Activated CD8-positive, alpha-beta memory T cell treated with anti-CD3 and anti-CD28 coated beads, Interleukin-2, amount 50 U/mL, for 4 hours (primary cell): ENCODE measurements at places on chromosomes 7 and 10.

- no peak for DNase-seq
Measured at GRCh38 chr10:125159486-125159931, 854 bp downstream of the CTBP2 start.

GRCh38 chr7:100221767-100222444 lies 2.2 kb downstream of the PVRIG start:
- DNase-seq: peak; percentile 28

- DNase-seq: peak; percentile 44
Measured at GRCh38 chr7:142880876-142881505, 4.6 kb downstream of the TRPV6 start.

DNA sequence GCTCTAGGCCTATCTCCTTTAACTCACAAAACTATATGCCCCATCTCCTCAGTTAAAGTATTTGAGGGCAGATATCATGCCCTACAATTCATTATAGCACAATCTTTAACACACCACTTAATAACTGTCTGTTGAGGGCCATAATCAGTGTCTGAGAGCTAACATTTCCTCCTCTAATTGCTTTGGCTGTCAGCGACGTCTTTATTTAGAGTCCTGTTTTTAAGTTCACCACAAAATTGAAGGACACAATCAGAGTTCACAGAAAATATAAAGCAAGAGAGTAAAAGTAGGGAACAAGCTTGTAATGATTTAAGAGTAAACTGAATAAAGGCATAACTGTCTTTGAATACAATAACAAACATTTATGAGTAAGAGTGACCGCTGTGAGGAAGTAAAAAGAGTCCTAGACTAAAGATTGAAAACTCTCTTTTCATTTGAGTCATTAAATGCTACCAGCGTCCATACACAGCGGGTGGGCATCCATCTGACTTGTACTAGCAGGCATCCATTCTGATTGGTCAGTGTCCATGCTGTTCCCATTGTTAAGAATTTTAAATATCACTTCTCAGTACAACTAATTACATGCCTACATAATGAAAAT lies 38.4 kb upstream of the ABCB4 start:
- DNase-seq: no peak

DNA sequence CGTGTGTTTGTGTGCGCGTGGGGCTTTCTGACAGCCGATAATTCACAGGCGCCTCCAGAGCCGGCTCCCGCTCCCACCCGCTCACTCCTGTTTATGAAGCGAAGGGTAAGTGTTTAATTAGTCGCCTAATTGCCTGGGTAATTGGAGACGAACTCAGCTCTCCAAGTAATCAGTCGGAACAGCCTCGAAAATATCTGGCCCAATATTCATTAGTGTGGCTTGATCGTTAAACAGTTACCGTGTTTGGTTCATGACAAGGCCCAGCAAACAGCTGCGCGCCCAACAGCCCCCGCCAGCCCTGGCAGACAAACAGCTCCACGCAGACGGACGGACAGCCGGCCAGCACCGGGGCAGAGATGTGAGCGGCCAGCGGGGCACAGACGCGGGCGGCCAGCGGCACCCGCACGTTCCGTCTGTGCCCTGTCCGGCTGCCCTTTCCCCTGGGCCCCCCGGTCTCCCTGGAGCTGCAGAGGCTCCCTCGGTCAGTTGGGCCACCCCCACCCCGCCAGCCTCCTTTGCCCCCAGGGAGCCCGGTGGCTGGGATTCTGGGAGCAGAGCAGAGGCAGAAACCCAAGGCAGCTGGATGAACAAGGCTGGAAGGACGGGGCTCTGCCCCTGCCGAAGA lies 98.2 kb downstream of the UNCX start:
- no peak for DNase-seq

DNA sequence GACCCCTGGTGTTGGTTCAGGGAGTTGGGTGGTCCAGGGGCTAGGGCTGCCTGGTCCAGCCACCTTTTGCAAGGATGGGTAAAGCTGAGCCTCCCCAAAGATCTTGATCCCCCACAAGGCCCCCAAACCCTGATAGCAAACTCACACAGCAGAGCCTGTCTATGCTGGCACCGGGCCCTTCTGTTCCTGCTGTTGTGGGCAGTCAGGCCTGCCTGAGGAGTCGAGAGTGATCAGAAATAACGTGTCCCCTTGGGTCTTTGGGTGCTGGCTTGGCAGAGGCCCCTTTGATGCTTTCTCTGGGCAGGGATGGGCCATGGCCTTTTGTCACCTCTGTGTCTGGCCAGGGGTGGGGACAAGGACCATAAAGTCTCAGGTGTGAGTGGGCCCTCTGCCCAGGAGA lies 715 bp upstream of the MUC12 start:
- no peak for DNase-seq

DNA sequence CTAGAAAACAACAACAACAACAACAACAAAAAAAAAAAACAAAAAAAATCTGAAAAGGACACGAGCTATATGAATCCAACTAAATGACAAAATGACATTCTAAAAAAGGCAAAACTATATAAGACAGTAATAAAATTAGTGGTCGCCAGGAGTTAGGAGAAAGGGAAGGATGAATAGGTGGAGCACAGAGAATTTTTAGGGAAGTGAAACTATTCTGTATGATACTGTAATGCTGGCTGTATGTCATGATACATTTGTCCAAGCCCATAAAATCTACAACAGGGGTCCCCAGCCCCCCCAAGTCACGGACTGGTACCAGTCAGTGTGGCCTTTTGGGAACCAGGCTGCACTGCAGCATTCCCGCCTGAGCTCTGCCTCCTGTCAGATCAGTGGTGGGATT lies 2.8 kb upstream of the PUS7 start:
- no peak for DNase-seq

DNA sequence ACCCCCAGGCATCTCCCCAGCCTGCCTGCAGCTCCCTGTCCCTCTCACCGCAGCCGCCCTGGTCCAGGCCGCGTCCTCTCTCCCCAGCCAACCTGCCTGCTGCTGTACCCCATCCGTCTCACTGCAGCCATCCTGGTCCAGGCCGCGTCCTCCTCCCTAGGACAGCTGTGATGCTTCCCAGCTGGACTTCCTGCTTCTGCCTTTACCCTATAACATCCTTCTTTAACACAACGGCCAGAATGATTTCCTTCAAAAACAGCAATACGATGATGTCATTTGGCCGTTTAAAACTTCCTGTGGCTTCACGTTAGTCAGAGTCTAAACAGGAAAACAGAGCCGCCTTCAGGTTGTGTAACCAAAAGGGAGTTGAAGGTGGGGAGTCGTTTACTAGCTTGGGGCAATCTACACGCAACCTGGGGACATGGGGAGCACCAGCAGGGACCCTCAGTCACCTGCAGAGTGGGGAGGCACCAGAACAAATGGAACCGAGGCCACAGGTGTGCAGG lies 32.2 kb upstream of the ZFAND2A start:
- no peak for DNase-seq

DNA sequence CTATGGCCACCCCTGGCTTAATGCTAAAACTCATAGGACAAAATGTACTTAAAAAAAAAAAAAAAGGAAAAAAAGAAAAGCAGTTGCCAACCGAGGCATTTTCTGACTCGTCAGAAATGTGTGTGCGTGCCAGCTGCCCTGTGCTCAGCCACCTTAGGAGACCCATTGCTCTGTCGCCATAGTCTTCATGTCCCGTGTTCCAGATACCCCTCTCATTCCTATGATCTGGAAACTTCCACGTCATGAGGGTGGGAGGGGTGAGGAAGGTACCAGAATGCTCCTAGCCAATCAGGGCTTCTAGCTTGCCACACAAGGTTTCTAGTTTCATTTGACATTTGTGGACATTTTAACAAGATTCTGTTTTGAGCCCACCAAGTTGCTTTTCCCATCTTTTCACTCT lies 212.9 kb downstream of the TCF7L2 start:
- DNase-seq: no peak

DNA sequence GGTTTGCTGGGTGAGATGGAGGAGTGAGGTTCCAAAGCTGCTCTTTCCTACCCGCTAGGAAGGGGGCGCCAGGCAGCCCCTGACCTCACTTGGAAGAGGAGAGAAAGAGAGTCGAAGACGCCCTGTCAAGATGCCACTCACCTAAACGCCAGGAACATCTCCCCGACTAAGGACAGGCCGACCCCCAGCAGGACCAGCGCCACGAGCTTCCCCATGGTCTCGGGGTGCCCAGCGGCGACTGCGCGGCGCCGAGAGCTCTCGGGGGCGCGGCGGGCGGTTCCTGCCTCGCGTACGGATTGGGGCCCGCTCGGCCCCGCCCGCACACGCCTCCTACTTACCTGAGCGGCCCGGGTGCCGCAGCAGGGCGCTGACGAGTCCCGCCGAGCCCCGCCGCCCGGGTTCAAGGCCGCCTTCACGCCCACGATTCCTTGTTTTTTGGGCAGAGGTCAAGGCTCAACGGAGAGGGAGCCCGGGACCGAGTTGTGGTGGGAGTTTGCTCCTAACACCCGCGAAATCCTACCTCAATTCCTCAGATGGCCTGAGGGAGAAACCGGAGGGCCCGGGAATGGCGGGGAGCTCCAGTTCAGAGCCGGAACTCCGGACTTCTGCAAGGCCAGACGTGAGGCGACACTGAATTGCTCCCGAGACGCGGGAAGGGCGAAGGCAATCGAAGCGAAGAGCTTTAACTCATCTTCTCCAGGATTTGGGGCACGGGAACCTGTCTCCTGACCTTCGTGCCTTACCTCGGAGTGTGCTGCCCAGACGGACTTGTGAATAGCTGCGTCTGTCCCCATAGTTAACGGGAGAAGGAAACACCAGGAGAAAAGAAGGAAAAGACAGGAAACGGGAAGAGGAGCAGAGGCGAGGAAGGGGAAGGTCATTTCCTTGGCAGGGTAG lies at the start of gene PON3:
Gene PON3 (minus strand): TSS at position 240 of the 897 bp plus-strand sequence. CDS start 25 bp downstream, at position 215.
- DNase-seq: peak; percentile 16

GRCh38 chr10:7667262-7668141 lies 736 bp upstream of the ITIH5 start:
- peak; percentile 17 for DNase-seq

DNA sequence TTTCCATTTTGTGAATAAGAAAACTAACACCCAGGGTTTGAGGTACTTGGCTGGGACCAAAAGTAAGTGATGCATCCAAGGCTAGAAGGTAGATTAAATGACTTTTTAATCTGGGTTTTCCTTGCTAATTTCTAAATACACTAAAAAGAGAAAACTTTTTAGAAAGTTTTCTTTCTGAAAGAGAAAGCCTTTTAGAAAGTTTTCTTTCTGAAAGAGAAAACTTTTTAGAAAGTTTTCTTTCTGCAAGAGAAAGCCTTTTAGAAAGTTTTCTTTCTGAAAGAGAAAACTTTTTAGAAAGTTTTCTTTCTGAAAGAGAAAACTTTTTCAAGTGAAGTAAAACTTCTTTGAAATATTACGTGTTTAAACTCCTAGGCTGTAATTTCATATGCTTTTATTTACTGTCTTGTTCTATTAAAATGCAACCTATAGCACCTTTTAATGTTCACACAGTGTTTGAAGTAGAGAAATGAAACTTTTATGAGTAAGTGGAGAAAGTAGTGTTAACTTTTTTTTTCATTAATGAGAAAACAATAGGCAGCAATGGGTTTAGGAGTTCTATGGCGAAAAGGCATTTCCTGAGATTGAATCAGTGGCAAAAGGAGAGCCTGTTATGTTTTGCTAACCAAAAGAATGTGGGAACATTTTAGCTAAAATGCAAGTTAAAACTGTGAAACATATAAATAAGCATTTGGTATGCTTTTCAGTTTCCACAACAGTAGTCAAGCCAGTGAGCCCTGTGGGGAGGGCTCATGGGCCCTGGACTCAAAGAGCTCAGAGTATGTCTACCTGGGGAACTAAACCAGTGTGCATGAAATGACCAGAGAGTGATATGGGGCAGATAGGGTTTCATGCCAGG lies 103.7 kb downstream of the RBM20 start:
- DNase-seq: no peak

DNA sequence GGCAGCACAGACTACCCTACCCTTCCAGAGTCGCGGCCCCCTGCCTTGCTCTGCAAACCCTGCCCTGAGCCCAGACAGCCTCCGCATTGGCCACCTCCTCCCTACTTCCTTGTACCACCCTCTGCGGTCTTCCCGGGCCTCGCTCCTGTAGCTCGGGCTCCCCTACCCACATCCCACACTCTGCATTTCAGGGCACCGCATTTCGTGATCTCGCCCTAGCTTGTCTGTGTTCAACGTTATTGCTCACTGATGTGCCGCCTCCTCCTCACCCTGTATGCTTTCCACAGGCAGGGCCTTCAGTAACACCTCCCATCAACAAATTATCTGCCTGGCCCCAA lies 6.6 kb downstream of the PDIA4 start:
- DNase-seq: no peak

- no peak for DNase-seq
Measured at GRCh38 chr7:55342216-55342871, 22.8 kb upstream of the LANCL2 start.

- no peak for DNase-seq
Measured at GRCh38 chr7:91351374-91351773, 87.1 kb downstream of the FZD1 start.

DNA sequence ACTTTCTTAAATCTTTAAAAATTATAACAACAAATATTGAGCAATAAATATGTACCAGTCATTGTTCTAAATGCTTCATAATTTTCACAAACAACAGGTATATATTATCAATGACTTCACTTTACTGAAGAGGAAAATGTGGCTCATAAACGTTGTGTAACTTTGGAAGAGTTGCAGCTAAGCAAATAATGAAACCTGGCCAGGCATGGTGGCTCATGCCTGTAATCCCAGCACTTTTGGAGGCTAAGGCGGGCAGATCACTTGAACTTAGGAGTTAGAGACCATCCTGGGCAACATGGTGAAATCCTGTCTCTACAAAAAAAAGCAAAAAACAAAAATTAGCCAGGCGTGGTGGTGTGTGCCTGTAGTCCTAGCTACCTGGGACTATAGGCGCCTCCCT lies 71.9 kb upstream of the AMPH start:
- DNase-seq: no peak
